DMS153 (cell line): ENCODE measurements at places on chromosomes 7 and 10.

DNA sequence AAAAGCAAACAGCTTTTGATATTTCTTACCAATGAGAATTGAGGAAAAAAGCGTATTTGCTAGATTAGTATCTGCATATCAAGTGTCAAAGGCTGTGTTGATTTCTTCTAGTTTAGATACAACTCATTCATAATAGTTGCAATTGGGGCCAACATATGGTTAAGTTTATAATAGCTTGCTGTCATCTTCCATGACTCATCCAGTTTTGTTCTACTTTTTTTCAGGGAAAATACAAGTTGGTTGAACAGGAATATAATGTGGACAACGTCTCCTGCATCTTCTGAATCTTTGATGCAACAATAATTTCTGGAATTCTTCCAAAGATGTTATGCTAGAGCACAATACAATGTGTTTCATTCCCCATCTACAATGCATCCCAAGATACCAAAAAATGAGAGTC, 182.0 kb downstream of the THSD7A start:
- no peak for DNase-seq

GRCh38 chr7:55189146-55189766, 170.4 kb downstream of the EGFR start:
- DNase-seq = no peak

DNA sequence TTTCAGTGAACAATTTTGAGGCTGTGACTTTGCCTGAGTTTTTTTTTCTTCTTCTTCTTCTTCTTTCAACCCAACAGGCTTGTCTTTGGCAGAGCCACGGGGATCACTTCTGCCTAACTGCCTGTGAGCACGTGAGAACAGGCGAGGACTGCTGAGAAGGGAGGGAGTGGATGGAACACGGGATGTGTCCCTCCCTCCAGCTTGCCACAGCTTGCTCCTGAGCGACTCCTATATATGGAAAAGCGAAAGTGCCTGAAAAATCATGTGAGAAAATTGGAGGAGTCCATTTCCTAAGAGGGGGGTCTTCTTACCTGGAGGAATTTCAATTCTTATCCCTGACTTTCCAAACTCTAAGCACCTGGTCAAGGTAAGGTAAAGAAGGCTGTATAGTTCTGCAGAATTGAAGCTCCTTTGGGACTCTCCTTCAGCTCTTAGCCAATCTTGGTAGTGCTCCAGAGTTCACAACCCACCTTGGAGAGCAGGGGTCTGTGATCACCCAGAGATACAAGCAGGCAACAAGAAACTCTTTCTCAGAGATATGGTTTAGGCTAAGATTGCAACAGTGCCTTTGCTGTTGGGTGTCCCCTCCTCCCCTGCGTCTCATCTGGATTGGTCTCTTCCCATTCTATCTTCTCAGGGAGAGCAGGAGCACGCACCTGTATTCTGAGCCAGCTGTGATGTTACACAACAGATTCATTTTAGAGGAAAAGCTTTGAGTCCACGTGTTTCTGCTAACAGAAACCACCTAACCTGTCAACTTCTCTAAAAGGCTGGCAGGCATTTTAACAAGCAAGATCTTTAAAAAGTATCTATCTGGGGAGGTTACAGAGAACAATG, at the start of gene MAT1A:
Gene MAT1A, minus strand, starts transcription at position 208 of the 837 bp plus-strand sequence. CDS start 235 bp downstream, outside the sequence.
- DNase-seq = peak; percentile 65

DNA sequence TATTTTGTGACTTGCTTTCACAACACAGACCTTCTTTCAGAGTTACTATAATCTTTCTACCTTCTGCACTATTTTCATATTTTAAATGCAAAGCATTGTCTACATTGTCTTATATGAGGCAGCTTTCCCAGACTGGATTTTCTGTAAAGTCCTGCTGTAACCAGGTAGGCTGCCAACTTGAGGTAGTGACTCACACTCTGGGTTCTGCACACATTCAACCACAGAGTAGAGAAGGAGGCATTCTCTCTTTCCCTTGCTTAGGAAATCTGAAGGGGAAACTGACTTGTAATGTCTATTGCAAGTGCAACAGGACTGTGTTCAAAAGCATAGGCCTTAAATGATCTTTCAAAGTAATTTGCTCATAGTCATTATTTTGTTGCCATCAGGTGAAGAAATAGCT, 461.4 kb downstream of the GRM8 start:
- DNase-seq = no peak

- DNase-seq = no peak
Observed at GRCh38 chr7:43674559-43675436, 54.5 kb downstream of the COA1 start.

- DNase-seq = no peak
Observed at GRCh38 chr10:86753638-86754434, 2.6 kb upstream of the BMPR1A start.

GRCh38 chr7:80464211-80464610, 47.7 kb downstream of the GNAT3 start:
- DNase-seq = no peak

GRCh38 chr7:91850455-91850854, 30.0 kb downstream of the MTERF1 start:
- no peak for DNase-seq

DNA sequence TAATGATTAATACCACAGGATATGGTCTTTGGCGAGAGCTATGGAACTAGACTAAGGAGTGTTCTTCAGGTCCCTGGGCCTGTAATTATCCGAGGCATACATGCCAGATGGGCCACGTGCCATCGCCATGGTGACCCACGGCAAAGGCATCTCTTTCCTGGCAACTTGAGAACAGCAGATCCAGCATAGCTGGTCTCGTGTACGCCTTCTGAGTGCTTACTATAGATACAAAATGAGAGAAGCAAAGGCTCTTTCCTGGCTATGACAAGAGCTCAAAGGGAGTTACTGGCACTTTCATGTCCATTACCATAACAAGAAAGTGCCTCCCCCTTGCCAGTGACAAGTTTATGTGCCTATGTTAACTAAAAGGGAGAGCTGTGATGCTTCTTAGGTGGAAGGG, 26.0 kb upstream of the GLI3 start:
- DNase-seq = peak; percentile 17

DNA sequence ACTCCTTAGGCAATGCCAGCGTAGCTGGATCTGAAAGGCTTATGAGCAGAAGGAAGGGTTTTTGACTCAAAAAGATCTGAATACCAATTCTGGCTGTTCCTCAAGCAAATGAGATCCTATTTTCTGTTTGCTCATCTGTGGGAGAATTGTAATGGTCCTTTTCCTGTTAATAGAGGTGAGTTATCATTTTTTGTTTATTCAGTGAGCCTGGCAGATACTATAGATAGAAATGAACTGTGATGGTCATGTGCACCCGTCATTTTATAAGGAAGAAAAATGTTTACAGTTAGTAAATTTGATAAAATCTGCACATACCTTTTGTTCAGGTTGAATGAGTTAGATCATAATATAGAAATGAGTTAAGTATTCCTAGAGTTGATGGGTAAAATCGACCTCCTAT, 97.7 kb downstream of the ACTR3B start:
- DNase-seq = no peak

GRCh38 chr10:102229810-102230263, 3.7 kb downstream of the ELOVL3 start:
- peak; percentile 66 for DNase-seq

DNA sequence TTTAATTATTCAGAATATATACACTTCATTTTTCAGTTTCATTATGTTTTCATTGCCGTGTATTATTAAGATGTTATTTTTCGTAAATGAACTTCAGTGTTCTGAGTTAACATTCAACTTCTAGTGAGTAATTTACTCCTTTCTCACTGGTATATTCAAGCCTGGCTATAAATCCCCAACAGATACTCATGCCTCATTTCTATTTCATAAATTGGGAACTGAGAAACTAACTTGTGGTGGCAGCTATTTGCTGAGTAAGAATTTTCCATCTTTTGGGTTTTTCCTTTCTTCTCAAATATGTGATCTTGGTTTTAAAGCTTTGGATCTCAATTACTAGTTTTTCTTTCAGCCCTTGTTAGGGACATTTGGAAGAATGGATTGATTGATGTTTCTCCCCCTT, 281.1 kb downstream of the CDK14 start:
- no peak for DNase-seq

DNA sequence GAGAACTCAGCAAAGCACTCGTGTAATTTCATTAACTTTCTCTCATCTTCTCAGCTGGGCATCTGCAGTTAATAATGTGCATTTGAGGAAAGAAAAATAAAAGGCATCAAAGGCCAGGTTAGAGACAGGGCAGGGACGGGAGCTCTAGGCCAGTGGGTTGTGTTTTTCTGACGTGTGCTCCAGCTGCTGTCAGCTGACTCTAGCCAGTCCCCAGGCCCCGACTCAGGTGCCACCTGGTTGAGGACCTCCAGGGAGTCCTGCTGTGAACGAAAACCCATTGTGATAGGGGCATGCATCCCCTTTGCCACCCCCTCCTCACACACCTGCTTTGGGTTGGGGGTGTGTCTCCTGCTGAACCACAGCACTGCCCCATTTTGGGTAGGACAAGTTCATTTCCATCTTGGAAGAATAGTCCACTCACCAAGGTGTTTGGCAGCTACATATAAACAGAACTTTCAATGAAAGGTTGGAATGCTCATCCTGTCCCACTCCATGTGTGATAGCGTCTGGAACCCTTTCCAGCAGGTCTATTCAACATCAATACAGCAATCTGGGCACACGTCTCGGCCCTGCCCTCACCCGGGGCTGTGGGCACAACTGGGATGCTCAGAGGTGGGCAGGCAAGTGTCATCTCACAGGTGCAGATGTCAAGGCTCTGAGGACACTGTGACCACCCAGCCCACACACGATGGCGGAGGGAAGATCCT, 146.1 kb upstream of the FAM20C start:
- DNase-seq = no peak

GRCh38 chr10:70441895-70442309, 421 bp upstream of the NODAL start:
- DNase-seq = no peak

DNA sequence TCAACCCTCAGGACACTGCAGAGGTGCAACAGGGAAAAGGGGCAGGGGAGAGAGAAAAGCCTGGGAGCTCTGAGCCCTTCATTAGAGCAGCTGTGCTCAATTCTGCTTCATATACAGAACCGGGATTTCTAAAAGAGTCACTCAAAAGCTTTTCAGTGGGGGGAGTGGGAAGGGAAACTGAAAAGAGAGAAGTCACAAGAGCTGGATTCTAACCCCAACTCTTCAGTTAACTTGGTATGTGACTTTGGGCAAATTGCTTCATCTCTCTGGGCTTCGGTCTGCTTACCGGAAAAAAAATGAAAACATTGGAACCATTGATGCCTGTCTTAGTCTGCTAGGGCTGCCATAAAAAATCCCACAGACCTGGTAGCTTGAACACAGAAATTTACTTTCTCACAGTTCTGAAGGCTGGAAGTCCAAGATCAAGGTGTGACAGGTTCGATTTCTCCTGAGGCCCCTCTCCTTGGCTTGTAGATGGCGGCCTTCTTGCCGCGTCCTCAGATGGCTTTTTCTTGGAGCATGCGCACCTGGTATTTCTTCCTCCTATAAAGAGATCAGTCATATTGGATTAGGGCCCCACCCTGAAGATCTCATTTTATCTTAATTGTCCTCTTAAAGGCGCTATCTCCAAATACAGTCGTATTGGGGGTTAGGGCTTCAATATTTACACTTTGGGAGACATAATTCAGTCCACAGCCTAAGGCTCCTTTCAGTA, 118.3 kb upstream of the KMT2E start:
- DNase-seq = no peak

DNA sequence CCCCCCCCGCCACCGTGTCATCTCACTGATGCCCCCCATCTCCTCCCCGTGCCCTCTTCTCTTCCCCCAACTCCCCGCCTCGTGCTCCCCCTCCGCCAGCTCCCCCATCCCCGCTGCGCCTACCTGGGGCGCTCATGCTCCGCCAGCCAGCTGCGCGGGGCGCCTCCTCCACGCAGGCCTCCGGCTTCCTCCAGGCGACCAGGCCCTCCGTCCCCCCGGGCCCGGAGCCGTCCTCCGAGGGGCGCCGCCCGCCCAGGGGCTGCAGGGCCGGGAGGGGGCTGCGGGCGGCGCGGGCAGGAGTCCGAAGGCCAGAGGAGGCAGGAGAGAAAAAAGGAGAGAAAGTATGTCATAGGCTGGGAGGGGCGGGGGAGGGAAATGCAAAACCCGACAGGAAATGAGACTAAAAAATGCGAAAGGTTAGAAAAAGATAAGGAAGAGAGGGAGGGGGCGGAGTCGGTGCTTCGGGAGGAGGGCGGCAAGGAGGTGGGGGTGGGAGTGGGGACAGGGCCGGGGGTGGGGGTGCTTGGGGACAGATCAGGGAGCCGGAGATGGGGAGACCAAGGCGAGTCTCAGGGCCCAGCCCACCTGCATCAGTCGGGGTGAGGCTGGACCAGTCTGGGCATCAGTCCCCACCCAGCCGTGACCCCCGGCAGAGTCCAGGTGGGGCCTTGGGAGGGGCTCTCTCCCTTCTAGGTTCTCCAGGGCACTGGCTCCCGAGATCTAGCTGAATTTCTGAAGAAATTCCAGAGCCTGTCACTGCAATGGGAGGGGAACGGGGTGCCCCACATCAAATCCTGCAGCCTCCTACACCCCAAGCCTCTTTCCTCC, at the start of gene CARD11:
Gene CARD11, minus strand, starts transcription at position 324 of the 828 bp plus-strand sequence. CDS start 85,361 bp downstream, outside the sequence.
- DNase-seq = no peak

GRCh38 chr7:144713850-144714249, 122.0 kb downstream of the TPK1 start:
- DNase-seq = no peak

DNA sequence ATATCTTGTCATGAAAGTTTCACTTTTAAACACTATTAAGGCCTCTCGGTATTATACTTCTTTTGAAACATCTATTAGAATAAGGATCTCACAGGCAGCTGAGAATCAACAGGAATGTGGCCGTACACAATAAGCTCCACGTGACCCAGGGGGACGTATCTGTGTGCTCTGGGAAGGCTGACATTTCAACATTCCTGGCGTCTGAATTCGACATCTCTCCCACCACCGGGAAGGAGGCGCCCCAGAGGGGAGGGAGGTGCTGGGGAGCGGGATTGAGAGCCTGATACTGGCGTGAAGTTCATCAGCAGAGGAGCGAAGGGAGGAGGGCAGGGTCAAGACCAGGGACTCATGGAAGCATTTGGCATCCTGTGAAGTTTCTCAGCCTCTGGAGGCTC, 401.3 kb downstream of the DNAJB6 start:
- DNase-seq = no peak

DNA sequence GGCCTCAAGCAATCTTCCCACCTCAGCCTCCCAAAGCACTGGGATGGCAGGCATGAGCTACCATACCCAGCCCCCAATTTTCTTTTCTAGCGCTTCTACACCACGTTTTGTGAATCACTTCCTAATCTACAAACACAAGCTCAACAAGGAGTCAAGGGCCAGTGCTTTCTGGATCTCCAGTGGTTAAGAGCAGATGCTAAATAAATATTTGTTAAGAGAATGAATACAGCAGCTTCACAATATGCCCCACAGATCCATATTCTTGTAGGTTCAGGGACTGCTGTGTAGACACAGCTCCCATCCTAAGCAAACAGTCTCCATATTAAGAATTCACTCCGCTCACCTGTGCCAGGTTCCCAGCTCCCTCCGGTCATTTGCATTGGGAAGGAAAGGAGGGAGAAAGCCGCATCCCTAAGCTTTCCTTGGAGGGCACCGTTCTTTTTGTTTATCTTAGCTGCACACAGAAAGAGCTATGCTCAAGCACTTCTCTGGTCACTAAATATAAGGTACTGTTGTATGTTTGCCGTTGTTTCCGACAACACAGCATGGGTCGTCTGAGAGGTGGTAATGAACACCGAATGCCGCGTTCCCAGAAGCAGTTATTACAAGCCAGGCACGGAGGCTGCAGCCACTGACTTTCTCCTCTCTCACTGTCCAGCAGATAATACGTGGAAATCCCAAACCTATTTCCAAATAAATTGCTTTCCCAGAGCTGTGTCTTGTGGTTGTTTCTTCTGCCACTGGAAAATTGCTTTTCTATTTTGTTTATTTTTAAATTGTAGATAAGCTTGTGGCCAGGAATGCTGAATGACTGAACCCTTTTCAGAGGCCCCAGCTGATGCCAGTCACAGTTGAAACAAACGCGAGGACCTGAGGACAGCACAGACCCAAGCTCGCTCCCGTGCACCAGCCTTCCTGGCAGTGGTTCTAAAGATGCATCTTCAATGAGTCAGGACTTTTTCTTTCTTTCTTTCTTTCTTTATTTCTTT, 217.1 kb downstream of the PRPF18 start:
- peak; percentile 67 for DNase-seq
